ENCODE measurements at places on chromosomes 12 and 14.

DNA sequence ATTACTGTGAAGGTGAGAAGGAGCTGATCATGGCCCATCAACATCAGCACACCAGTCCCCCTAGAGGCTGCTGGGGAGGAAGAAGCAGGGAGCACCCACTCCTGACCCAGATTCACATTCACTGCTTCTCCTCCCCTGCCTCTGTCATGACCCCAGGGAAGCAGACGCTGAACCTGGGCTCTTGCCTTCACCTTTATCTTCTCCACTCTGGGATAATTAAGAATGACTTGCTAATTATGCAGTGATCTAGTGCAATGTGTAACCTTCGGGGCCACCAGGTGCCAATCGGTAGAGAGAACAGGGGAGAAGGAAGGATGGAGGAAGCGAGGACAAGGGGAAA lies 44.4 kb upstream of the IQSEC3 start:
- DNase-seq = no peak

- DNase-seq = no peak
Observed at GRCh38 chr14:77077040-77077439, 21.0 kb upstream of the CIPC start.

DNA sequence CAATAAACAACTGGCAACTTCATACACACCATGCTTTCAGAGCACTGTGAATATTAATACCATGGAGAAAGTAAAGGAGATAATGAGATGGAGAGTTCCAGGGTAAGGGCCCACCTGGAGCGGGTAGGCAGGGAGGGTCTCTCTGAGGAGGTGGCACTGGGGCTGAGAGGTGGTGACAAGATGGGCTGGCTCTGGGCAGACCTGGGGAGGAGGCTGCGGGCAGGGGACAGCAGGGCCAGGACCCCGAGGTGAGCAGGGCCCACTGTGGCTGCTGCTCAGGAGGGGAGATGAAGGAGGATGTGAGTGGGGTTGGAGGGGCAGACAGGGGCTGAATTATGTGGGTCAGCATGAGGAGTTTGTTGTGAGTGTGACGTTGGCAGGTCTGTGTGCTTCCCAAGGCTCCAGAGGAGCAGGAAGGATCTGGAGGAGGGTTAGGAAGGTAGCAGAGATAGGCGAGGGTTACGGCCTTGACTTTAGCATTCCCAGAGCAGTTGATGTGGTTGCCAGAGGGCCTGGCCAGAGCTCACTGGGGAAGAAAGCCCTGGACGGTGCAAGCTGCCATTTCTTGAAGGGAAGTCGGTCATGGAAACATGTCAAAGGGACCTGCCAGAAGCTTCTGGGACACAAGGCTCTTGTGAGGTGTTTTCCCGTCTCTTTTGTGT lies 88.2 kb downstream of the CACNA1C start:
- DNase-seq = no peak

- no peak for DNase-seq
Observed at GRCh38 chr12:112967306-112967705, 11.0 kb upstream of the OAS2 start.

DNA sequence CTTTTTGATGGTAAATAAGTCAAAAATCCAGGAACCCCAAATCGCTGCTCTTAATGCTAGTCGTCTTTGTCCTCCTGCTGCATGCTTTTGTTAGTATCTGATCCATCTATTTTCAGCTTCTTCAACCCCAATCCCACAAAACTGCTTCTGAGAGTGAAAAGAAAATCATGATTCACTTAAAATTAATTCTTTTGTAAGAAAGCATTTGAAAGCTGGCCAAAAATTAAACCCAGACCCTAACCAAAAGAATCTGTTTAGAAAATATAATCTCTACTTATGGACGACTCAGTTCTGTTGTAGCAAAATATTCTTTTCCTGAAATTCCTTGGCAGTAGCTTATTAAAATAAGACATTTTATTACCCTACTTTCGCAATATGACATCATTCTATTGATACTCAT lies 443.6 kb upstream of the SYT1 start:
- DNase-seq = no peak

Measured in C1 segment of cervical spinal cord (tissue), 14 donors.